ENCODE measurements at places on chromosomes 12 and 14. TPM values are rescaled to one million over a fixed set of nuclear protein-coding genes. Genes with fewer than 3 reads are reported as not detected.

The LMO3 gene
- not detected for total RNA-seq

The NFATC4 gene
- 0.16 TPM for total RNA-seq

The DHRS2 gene
- total RNA-seq: 6.3 TPM

The NKX2-1 gene
- 0.10 TPM for total RNA-seq

The C12orf54 gene
- not detected for total RNA-seq

The RAD51AP1 gene
- total RNA-seq: 26.3 TPM

Measured in A549 treated with Hydrocortisone at 1 μM for 4 hours (cell line).